ENCODE measurements at places on chromosomes 4 and X.

GRCh38 chr4:7383266-7383665 lies 51.5 kb downstream of the PSAPL1 start:
- no peak for DNase-seq

GRCh38 chr4:26055855-26056254 lies 141.8 kb downstream of the SMIM20 start:
- no peak for DNase-seq

DNA sequence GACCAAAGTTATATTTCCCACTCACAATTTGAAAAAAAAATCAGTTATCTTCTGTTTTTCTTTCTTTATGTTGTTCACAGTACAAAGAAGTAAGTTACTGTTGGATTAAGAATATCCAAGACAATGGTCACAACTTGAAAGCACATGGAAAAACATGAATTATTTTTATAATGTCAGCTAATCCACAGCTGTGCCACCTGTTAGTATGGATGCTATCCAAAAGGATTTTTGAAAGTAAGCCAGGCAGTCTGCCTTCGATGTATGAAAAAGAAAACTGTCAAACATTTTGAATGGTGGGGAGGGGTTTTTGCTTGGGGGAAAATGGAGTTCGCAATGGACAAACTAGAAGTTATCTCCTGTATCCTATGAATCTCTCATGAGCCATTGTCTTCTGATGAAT lies 6.2 kb downstream of the GPM6A start:
- DNase-seq, result no peak

- DNase-seq, result no peak
Measured at GRCh38 chr4:107824350-107825071, at the start of gene SGMS2. TSS of gene SGMS2 (plus strand) at chr4:107824932. CDS start at chr4:107895554, 70,622 bp downstream.

- DNase-seq, result no peak
Measured at GRCh38 chr4:56803471-56803870, 18.0 kb downstream of the SPINK2 start.

DNA sequence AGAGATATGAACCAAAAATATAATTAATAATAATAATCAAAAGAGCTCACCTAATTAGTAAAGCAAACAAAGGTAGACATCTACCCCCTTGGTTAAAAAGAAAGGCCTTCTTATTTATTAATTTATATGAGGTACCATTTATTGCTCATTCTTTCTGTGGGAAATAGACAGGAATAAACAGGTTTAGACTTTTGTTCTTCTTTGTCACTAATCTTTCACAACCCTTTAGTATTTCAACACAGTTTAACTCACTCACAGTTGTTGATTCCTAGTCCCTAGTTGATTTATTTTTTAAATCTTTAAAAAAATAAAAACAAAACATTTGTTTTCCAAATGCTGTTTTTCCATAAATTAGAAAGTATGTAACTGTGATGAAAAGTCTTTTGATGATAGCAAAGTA lies 5.6 kb downstream of the PPARGC1A start:
- DNase-seq, result no peak

GRCh38 chrX:14616301-14616700 lies 87.0 kb downstream of the GLRA2 start:
- no peak for DNase-seq
